ENCODE measurements at places on chromosomes 1 and 21. TPM values are rescaled to one million over a fixed set of nuclear protein-coding genes. Genes with fewer than 3 reads are reported as not detected.

The IBA57 gene
- 55.6 TPM for total RNA-seq

The PSEN2 gene
- total RNA-seq: 26.5 TPM

The ANGPTL3 gene
- not detected for total RNA-seq

The CYP4A22 gene
- total RNA-seq: not detected

The TMPRSS2 gene
- not detected for total RNA-seq

The CCDC185 gene
- not detected for total RNA-seq

GRCh38 chr1:12170263-12170671 lies 3.5 kb downstream of the TNFRSF1B start:
- DNase-seq: no peak

DNA sequence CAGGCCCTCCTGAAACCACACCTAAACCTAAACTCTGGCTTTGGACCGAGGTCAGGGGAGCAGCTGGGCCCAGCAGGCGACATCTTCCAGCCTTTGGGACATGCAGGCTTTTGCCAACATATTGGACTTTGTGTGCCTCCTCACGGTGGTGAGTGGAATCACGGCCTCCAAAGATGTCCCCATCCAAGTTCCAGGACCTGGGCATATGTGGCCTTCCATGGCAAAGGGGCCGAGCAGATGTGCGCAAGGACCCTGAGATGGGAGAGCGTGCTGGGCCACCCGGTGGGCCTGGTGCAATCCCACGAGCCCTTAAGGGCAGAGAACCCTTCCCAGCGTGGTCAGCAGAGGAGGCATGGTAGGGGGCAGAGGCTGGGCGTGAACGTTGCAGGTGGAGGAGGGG lies 160.8 kb upstream of the C1orf174 start:
- no peak for DNase-seq

- no peak for DNase-seq
These were observed 2.8 kb upstream of the SRRM1 start for GRCh38 chr1:24640288-24640687.

DNA sequence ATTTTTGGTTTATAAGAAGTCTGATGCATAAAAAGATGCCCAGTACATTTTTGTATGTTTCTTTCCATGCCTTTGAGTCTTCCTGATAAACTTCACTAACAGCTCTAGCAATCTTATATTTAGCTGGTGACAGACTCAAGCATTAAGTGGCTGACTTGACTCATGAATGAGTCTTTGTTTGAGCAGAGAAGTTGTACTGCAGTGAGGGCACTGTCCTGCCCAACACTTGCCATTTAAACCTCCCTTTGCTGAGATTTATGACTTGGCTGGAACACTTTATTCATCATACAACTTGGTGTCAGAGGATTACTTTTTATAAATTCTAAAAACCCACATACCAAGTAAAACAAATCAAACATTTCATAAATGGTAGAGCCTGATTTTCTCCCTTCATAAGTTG lies 14.6 kb upstream of the CAMSAP2 start:
- no peak for DNase-seq

DNA sequence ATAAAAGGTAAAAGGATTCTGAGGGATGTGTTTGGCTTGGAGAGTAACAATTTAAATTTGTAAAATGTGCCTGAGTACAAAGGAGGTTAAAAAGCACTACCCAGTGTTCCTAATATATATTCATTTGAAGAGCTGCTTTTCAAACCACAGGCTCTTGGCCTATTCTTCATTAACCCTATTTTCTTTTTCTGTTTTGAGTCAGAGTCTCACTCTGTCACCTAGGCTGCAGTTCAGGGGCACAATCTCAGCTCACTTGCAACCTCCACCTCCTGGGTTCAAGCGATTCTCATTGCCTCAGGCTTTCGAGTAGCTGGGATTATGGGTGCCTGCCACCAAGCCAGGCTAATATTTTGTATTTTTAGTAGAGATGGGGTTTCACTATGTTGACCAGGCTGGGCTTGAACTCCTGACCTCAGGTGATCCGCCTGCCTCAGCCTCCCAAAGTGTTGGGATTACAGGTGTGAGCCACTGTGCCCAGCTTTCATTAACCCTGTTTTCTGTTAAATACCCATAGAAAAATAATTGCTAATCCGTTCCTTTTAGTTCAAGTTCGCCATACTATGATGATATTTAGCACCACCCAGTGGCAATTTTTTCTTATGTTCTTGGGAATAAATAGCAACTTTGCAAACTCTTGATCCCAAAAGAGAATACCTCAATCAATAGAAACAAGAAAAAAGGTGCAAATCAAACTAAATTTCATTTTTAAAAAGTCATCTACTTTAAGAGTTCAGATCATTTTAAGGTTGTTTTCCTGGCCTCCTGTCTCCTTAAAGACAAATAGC lies 30.5 kb downstream of the ZBTB8OS start:
- no peak for DNase-seq

GRCh38 chr1:245322673-245323072 lies 167.9 kb downstream of the KIF26B start:
- no peak for DNase-seq
